HT1080 (cell line): ENCODE measurements at places on chromosomes 12 and 14.
A peak's percentile ranks its signal among the peaks of the same experiment; 100 is the strongest.

GRCh38 chr12:74043343-74043742 lies 494.3 kb upstream of the ATXN7L3B start:
- DNase-seq, result peak; percentile 89

GRCh38 chr12:115149685-115150378 lies 465.9 kb upstream of the TBX3 start:
- DNase-seq, result peak; percentile 78

GRCh38 chr14:102013669-102014200 lies 49.4 kb downstream of the DYNC1H1 start:
- no peak for DNase-seq

DNA sequence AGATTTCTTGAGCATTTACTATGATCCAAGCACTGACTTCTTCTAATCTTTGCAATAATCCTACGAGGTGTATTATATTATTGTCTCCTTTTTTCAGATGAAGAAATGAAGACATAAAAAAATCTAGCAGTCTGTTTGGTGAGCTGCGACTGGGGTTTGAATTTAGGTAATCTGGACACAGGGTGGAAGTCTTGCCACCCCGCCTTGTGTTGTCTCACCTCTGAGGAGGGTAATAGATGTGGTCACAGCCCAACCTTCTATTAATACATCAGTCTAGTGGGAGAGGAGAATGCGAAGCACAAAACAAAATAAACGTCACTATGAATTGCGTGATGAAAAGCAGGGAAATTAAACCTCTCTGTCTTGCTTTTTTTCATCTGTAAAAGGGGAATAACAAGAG lies 993.9 kb downstream of the VRK1 start:
- DNase-seq, result no peak

DNA sequence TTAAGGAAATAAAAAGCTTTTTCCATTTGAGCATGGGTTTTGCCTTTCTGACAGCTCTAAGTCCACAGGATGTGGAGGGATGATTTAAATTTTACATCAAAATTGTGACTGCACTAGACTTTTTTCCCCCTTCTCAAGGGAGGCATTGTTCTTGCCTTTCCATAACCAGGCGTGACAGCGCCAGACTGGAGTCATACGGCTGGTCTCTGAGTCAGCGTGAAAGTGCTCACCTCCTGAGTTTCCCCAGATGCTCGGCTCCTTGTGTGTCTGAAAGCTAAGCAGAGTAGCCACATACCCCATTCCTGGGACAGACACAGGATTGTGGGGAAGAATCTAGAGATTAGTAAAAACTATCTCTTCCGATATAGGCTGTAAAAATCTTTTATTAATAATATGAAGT lies 43.1 kb downstream of the SOX5 start:
- peak; percentile 84 for DNase-seq

GRCh38 chr12:54579258-54579657 lies 9.2 kb downstream of the PPP1R1A start:
- no peak for DNase-seq

- DNase-seq, result no peak
These were observed 64.9 kb downstream of the FBXO33 start for GRCh38 chr14:39367387-39367751.

- DNase-seq, result no peak
These were observed 5.7 kb upstream of the KRT5 start for GRCh38 chr12:52525661-52526499.
